GM23248 (cell line): ENCODE measurements at places on chromosomes 2 and 18. TPM values are rescaled to one million over a fixed set of nuclear protein-coding genes. Genes with fewer than 3 reads are reported as not detected.

DNA sequence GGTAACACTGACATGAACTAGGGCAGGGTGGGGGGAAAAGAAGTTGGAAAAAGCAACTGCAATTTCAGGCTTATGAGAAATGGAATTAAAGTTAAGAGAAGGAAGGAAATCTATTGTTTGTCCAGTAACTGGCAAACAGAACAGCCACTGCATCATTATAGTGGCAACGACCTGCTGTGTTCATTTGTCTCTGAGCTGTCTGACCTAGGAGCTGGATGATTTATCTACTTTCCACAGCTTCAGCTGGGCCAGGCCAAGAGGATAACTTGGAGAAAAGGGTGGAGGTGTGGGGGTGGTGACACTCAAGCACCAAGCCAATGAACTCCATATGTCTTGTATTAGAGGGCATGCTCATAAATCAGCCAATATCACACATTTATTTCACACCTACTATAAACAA, 291.5 kb upstream of the KLHL29 start:
- no peak for DNase-seq

GRCh38 chr18:2412996-2413751, 158.1 kb downstream of the METTL4 start:
- DNase-seq = no peak

GRCh38 chr2:190344276-190344827, 963 bp downstream of the INPP1 start:
- DNase-seq = no peak

DNA sequence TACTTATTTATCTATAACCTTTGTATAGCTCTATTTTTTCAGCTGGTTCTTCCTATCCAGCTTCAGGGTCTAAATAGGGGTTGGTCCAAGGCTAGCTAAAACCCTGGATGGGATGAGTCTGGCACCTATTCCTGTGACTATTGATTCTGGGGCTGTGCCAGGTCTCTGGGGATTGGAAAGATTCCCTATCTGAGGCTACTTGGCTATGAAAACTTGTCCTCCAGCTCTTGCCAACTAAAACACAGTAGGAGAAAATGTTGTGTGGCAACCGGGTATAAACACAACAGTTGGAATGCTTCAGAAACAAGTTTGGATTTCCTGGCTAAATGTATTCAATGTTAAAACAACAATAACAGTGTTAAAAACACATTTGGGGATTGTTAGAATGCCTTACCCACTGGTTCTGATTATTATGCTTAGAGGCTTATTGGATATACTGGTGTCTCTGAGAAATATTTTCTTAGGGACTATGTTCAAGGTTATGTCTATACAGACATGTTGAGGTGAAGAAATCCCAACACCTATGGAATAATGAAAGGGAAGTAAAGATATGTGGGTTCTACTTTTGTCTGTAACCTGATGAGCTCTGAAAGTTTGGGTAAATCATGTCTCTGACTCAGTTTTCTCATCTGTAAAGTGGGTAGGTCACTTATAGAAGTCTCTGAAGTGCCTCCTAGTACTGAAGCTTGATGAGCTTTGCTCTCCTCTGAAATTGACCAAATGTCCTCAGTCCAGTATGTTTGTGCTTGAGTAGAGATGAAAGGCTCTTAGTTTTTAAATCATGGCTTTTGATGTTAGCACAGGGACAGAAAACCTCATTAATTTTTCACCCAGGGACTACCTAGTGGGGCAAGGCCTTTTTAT, 460.7 kb downstream of the MTX2 start:
- peak; percentile 80 for DNase-seq

GRCh38 chr2:14977021-14977420, 344.5 kb downstream of the LRATD1 start:
- no peak for DNase-seq

The M1AP gene
- 0.25 and 1.5 TPM in 2 replicates for total RNA-seq

DNA sequence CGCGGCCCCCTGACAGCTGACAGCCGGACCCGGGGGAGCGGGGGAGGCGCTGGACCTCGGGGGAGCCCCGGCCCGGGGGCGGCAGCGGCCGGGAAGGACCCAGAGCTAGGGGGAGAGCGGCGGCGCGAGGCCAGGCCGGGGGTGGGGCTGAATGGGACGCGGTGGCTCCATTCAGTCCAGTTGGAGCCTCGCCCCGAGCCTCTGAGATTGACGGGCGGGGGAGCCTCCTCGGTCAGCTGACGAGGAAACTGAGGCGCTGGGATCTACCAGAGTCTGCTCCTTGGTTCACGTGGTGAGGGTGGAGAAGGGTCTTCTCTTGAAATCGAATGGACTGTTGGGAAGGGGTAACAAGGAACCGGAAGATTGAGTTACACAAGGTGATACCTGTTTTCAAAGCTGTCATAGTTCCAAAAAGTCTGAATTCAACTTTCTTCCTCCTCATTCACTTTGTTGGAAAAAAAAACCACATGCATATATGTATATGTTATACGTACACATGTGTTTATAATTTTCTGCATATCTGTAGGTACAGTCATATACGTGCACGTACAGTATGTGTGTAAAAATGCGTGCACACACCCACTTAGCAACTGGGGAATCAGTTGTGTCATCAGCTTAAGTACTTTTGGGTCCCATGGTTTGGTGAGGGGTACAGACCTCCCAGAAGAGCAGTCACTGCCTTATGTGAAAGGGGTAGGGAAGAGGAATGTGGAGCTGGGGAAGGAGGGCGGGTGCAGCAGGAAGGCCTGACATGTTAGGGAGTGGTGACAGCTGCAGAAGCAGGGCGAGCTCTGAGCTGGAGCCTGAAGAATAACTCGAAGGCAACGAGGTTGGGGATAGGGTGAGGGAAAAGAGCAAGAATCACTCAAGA, 628 bp downstream of the PPP1R7 start:
- DNase-seq = peak; percentile 61

GRCh38 chr18:8625461-8626092, 16.3 kb downstream of the RAB12 start:
- DNase-seq = no peak

The PLEK gene
- not detected in 2 replicates for total RNA-seq

DNA sequence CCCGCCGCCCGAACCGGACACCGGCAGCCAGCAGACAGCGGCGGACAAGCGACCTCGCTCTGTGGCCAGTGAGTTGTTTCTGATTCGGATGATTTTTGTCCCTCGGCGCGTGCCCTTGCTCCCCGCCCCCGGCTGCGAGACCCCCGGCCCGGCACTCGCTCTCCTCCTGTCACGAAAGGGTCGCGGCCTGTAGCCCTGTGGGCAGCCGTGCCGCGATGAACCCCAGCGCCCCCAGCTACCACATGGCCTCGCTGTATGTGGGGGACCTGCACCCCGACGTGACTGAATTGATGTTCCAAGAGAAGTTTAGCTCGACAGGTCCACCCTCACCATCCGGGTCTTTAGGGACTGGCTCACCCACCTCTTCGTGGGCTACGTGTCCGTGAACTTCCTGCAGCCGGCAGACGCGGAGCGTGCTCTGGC, 1257.5 kb upstream of the ACVR2A start:
- no peak for DNase-seq

GRCh38 chr2:152452256-152452973, 117.4 kb downstream of the FMNL2 start:
- no peak for DNase-seq

The LRRFIP1 gene
- total RNA-seq = 56.8 and 84.4 TPM in 2 replicates

The DUSP19 gene
- total RNA-seq = 2.3 and 5.3 TPM in 2 replicates

The TDRD15 gene
- not detected in 2 replicates for total RNA-seq

The CGREF1 gene
- total RNA-seq = 19.2 and 23.3 TPM in 2 replicates

DNA sequence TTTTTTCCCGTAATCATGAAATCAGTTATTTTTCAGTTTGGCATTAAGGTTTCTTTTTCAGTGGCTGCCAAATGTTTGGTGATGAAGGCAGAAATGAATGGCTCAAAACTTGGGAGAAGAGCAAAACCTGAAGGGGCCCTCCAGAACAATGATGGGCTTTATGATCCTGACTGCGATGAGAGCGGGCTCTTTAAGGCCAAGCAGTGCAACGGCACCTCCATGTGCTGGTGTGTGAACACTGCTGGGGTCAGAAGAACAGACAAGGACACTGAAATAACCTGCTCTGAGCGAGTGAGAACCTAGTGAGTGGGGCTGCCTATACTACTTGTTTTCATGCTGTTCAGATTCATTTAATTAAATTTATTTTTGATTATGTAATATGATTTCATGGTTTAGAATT, 29.2 kb upstream of the MSH2 start:
- peak; percentile 4 for DNase-seq

DNA sequence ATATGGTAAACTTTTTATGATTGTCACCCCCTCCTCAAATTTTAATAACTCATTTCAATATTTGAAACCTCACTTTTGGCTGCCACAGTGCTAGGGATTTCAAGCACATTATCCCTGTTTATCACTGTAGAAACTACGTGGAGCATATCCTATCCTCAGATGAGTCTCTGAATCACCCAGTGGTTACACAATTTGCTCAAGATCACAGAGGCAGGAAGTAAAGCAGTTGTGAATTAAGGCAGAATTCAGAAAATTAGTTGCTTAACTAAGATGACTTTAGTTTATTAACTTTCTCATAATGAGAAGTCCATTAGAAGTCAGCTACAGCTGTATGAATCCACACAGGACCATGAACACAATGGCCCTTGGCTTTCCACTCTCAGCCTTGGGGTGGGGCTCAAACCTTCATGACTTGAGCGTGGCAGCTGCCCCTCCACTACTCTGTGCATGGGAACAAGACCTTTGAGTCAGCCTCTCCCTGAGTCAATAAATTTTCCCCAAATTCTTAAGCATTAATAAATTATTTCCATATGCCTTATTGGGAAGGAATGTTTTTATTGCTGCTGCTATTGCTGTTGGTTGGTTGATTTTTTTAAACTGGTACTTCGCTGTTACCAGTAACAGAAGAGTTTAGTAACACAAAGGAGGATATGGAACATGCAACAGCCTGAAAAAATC, 369.0 kb downstream of the CBLN2 start:
- DNase-seq = no peak

DNA sequence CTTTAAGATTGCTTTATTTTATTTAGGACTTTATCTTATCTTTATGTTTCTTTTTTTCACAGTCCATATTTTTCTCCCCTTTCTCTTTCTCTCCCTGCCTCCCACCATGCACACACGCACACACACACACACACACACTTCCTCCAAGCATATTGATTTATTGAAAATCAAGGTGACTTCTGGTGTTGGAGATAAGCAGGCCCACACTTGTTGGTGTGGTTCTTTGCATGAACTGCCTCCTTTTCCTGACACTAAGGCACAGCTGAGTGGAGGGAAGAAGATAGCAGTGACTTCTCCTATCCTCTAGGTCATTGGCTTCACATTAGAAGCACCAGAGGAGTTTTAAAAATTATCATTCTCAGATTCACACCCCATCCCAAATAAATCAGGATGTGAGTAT, 18.0 kb downstream of the TBR1 start:
- DNase-seq = no peak

The B4GALT6 gene
- 2.4 and 2.8 TPM in 2 replicates for total RNA-seq

GRCh38 chr2:127201452-127201851, 18.6 kb downstream of the CYP27C1 start:
- DNase-seq = no peak

The SPDYA gene
- not detected in 2 replicates for total RNA-seq

The DHRS9 gene
- total RNA-seq = not detected in 2 replicates

The MC5R gene
- total RNA-seq = not detected in 2 replicates

- DNase-seq = peak; percentile 90
Measured at GRCh38 chr2:242031481-242032019, 162.0 kb downstream of the RTP5 start.

DNA sequence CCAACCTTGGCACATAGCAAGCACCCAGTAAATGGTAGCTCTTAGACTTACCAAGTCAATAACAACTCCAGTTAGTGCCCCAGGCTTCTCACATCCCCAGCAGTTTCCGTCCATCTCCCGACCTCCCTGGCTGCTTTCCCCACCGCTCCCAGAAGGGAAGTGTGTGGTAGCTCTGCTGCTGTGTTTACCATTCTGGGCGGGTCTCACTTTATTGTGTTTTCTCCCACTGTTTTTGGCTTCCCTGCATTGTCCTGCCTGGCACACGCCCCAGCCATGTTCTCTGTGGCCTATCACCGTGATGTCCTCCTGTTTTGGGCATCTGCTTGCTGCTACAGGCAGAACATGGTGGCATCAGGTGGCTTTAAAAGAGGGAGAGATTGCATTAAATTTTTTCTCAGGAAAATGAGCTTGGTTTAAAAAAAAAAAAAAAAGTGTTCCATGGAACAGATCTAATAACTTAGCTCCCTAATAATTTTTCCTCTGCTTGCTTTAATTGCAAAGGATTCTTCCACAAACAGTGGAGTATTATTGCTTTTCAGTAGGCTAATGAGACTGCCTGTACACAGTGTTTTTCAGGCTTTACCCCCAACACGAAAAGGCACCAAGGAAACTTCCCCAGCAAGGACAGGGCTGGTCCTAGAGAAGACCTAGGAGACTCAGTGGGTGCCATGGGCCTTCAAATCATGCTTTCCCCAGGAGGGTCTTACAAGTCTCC, 8.0 kb upstream of the COX7A2L start:
- no peak for DNase-seq

DNA sequence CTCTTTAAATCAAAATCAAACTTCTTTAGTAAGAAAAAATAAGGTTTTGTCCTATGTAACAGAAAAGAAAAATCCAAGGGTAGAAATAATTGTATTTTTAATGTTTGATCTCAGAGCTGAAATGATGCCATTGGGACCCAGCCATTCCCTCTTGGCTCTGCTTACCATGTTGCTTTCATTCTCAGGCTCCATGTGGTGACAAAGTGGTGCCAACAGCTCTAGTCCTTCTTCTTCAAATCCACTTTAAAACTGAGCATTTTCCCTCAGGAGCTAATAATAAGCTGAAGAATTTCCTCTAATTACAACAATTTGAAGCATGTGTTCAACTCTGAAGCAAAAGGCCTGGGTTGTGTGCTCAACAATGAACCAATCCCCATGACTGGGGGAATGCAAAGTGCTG, 327.9 kb downstream of the EN1 start:
- DNase-seq = no peak

DNA sequence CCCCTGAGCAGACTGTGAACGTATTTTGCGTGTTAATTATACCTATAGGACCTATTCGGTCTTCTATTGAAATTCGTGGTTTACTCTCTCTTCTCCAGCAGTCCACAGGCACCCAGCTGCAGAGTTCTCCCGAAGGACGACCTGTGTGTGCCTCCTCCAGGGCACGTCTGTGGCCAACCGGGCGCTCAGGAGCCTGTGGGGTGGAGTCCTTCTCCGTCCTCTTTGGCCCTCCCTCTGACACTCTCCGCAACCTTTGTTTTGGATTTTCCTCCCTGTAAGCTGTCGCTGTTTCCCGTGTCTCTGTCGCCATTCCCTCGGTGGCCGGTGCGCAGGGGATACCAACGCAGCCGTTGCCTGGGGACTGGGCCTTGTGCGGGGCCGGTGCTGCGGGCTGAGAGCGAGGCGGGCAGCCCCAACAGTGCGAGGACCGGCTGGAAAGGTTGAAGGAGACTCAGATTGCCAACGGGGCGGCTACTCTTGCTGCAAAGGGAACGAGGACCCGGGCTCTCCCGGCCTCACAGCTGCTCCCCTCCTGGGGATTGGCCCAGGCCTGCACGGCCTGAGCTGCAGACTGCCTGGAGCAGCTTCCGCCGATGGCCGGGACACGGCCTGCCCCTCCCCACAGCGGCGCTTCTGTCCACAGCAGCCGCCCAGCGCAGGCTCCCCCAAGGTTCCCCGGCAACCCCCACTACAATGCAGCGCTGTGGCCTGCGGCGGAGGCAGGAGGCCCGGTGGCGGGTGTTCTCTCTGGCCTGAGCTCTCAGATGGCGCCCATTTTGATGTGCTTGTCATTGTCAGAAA, 221.0 kb downstream of the MTX2 start:
- DNase-seq = no peak

The CCDC74B gene
- 3.8 and 10.9 TPM in 2 replicates for total RNA-seq

- DNase-seq = no peak
Measured at GRCh38 chr2:67037655-67038054, 359.5 kb upstream of the ETAA1 start.
